Activated T-cell treated with anti-CD3 and anti-CD28 coated beads, Interleukin-2, amount 50 U/mL, for 72 hours (primary cell): ENCODE measurements at places on chromosomes 5 and 9.

- peaks cover 9% of the 10 kb centered on the region for H3K4me1 ChIP-seq
- no peaks in the 10 kb centered on the region for H3K36me3 ChIP-seq
- H3K27ac ChIP-seq: no peak overlapping the region
- DNase-seq: no peak
Measured at GRCh38 chr9:133489253-133490190, 10.6 kb upstream of the SLC2A6 start.

GRCh38 chr5:115432691-115433090, 111.9 kb downstream of the FEM1C start:
- peaks cover 2% of the 10 kb centered on the region for H3K36me3 ChIP-seq
- no peak for DNase-seq
- H3K27ac ChIP-seq: no peak overlapping the region
- peaks cover 57% of the 10 kb centered on the region for H3K27me3 ChIP-seq
- no peaks in the 10 kb centered on the region for H3K4me1 ChIP-seq

- H3K4me3 ChIP-seq: no peak overlapping the region
- H3K4me1 ChIP-seq: peaks cover 23% of the 10 kb centered on the region
- H3K27me3 ChIP-seq: no peaks in the 10 kb centered on the region
Measured at GRCh38 chr5:172048170-172048422, 41.7 kb upstream of the FBXW11 start.

- no peaks in the 10 kb centered on the region for H3K27me3 ChIP-seq
- H3K36me3 ChIP-seq: peaks cover 13% of the 10 kb centered on the region
- DNase-seq: peak; percentile 8
- H3K4me3 ChIP-seq: no peak overlapping the region
- peak overlapping the region; percentile 84 for H3K27ac ChIP-seq
Measured at GRCh38 chr9:75083188-75083970, 4.6 kb downstream of the NMRK1 start.

DNA sequence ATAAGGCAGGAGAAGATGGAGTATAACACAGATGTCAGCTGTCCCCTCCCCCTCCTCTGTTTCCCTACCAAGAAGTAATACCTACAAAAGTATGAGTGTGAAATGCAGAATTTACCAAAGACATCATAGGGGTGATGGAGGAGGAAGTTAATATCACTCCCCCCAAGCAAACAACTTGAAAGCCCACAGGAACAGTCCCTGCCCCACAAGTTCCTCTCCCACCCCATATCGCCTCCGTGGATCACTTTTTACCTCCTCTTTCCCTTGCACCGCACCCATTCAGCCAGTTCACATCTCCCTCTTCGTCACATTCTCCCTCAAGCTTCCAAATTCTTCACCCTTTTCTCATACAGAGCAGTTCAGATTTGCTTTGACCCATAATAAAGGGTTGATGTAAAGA, 7.0 kb upstream of the SIL1 start:
- no peaks in the 10 kb centered on the region for H3K36me3 ChIP-seq
- peaks cover 15% of the 10 kb centered on the region for H3K4me1 ChIP-seq
- no peak overlapping the region for H3K27ac ChIP-seq

- H3K36me3 ChIP-seq: no peaks in the 10 kb centered on the region
- no peaks in the 10 kb centered on the region for H3K4me1 ChIP-seq
- H3K4me3 ChIP-seq: no peak overlapping the region
- no peak for DNase-seq
- H3K27me3 ChIP-seq: peaks cover 37% of the 10 kb centered on the region
- no peak overlapping the region for H3K27ac ChIP-seq
Measured at GRCh38 chr5:31366941-31367340, 165.0 kb downstream of the DROSHA start.

GRCh38 chr5:134142052-134142451, 27.6 kb downstream of the TCF7 start:
- DNase-seq: no peak
- peaks cover 77% of the 10 kb centered on the region for H3K4me1 ChIP-seq
- no peaks in the 10 kb centered on the region for H3K27me3 ChIP-seq
- peaks cover 11% of the 10 kb centered on the region for H3K36me3 ChIP-seq
- no peak overlapping the region for H3K27ac ChIP-seq

DNA sequence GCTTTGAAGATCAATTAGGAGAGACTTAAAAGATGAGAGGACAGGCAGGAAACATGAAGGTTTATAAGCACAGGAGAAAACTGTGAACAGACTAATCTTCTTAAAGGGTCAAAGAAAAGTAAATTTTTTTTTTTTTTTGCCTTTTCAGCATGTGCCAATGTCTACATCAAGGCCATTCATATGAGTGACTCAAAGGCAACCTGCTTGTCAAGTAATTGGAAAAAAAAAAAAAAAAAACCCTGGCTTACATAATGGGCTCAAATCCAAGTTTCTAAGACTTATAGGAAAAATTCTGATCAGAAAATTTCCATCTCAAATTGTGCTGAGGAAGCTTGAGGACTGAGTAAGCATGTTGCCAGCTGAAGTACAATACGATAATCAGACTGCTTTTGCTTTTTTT, 15.9 kb downstream of the PPP2R2B start:
- DNase-seq: no peak
- H3K36me3 ChIP-seq: no peaks in the 10 kb centered on the region
- no peak overlapping the region for H3K27ac ChIP-seq
- no peak overlapping the region for H3K4me3 ChIP-seq
- no peaks in the 10 kb centered on the region for H3K27me3 ChIP-seq

DNA sequence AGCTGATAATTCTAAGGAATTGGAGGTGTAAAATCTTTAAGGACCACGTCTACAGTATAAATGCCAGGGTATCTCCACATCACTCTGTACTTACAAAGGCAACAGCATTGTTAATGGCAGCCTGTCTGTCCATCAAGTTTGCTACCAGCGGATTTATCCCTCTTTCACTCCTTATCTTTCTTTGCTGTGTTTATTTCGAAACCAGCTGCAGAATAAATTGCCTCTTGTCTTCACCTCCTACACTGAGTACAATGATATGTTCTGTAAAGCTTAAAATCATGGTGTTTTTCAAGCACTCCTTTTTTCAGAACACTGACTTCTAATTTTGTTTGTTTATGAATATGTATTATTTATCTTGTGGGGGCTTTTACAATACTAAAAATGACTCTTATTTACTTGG, 1088.1 kb downstream of the NR2F1-AS1 start:
- no peak overlapping the region for H3K4me3 ChIP-seq
- no peaks in the 10 kb centered on the region for H3K27me3 ChIP-seq
- H3K4me1 ChIP-seq: no peaks in the 10 kb centered on the region
- H3K27ac ChIP-seq: no peak overlapping the region

GRCh38 chr9:89768650-89769071, 163.8 kb downstream of the GADD45G start:
- H3K36me3 ChIP-seq: no peaks in the 10 kb centered on the region
- H3K4me1 ChIP-seq: peaks cover 17% of the 10 kb centered on the region
- no peak for DNase-seq
- no peak overlapping the region for H3K27ac ChIP-seq
- no peaks in the 10 kb centered on the region for H3K27me3 ChIP-seq
